Peyer's patch (tissue), 4 donors: ENCODE measurements at places on chromosomes 6 and 20.

DNA sequence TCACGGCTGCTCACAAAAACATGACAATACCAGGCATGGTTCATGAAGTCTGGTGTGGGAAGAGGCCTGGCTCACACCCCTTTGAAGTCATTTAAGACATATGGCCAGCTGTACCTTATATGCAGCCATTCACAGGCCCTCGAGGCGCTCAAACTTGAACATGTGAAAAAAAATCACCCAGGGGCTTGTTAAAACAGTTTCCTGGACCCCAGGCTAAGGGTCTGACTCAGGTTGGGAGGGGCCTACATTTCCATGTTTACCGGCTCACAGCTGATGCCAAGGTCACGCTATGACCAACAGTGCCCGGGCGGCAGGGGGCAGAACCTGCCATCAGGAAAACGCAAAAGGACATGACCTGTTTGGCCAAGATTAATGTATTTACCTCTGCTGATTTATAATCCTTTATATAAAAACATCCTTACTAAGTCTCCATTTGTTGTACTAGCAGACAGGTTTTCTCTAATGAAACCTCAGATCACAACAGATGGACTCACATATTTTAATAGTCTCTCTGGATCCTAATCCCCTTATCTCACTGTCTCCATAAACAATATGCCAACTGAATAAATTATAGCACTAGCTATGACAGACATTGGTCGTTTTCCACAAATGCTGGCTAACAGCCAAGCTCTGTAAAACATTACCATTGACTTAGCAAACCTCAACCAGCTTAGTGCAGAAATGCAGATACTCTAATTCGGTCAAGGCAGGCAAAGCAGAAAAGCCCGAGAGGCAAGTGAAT lies 19.9 kb downstream of the EZR start:
- peak; percentile 67 for DNase-seq

DNA sequence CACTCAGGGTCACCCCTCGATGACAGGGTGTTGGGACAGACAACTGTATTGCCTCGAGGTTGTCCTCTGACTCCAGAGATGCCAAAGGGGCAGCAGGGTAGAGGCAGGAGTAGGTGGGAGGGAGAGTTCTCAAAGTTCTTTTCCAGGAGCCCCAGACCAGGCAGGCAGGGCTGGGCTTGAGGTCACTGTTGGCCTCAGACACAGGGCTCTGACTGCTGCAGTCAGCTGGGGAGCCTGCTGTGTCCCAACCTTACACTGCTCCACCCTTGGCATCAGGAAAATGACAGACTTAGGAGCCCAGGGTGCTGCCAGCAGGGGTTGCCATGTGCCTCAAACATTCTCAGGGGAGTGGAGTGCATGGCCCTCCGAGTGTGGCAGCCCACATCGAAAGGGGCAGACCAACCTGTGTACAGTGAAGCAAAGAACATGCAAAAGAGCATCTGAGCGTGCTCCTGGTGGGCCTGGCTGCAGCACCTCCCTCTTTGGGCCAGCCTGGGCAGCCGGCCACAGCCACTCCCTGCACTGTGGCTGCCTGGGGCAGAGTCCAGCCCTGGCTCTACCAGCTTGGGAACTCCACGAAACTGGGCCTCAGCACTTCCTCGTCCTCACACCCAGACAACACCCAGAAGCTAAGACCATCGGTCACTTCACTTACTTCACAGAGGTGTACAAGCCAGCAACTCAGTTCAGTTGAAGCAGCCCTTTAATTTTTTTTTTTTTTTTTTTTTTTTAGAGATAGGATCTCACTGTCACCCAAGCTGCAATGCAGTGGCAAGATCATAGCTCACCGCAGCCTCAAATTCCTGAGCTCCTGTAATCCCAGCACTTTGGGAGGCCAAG lies 24.0 kb downstream of the C6orf132 start:
- DNase-seq, result peak; percentile 94

GRCh38 chr6:1832844-1833787 lies 223.4 kb downstream of the FOXC1 start:
- DNase-seq, result peak; percentile 68

DNA sequence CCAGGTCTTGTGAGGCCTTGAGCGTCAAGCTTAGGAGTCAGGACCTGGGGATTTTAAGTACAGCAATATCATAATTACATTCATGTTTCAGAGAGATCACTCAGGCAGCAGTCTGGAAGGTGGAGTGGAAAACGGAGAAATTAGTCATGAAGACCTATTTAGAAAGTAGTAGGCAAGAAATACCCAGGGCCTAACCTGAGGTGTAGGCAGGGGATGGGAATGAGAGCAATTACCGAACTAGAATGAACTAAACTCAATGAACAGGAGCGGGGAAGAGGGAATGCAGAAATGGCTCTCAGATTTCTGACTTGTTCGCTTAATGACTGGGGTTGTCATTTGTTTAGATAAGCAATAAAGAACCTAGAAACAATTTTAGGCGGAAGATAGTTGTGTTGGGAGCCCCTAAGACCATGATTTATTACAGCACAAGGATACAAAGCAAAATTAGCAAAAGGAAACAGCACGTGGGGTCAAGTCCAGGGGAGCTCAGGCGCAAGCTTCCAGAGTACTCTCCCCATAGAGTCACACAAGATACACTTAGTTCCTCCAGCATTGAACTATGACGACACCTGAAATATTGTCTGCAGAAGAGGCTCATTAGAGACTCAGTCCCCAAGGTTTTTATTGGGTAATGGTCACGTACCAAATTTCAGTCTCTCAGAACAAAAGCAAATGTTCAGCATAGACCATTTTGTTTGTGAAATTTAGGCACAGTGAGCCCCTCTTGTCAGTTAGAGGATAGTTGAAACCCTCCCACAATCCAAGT lies 178.8 kb upstream of the AKAP12 start:
- DNase-seq, result no peak

- DNase-seq, result no peak
Measured at GRCh38 chr20:24407151-24407550, 62.3 kb upstream of the SYNDIG1 start.

DNA sequence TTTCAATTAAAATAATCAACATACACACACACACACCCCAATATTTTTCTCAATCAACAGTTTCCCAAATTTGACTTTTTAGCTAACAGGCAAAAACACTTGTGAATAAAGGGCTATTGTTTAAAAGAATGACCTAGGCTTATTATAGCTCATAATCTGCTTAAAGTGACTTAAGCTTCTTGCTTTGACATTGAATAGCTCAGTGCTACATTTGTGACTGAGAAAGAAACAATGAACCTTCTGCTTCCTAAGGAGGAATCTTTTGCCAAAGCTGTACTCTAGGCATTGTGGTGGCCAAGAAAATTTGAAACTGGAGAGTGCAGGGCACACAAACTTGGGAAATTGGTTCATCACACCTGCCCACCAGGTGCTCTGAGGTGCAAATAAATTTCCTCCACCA lies 282.0 kb downstream of the SYNE1 start:
- no peak for DNase-seq

- no peak for DNase-seq
Measured at GRCh38 chr20:36493051-36493800, 48.1 kb upstream of the MYL9 start.

DNA sequence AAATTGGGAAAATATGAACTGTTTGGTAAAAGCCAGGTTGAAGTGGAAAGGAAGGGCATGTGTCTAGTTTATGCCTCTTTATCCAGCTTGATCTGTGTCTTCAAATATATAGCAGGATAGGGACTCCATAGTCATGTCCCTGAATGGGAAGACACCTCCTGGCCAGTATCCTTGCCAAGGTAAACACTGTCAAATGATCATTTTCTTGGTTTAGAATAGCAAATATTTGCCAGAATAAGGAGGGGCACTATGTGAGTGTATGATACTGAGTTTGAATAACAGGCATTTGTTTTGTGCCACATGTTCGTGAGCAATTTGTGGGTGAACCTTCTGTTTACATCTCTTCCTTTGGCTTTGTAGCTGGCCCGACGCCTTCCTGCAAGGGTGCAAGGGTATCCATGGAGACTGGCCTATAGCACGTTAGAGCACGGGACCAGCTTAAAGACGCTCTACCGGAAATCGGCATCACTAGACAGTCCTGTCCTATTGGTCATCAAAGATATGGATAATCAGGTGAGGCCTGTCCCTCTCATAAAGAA lies 34.2 kb upstream of the HINT3 start:
- no peak for DNase-seq

DNA sequence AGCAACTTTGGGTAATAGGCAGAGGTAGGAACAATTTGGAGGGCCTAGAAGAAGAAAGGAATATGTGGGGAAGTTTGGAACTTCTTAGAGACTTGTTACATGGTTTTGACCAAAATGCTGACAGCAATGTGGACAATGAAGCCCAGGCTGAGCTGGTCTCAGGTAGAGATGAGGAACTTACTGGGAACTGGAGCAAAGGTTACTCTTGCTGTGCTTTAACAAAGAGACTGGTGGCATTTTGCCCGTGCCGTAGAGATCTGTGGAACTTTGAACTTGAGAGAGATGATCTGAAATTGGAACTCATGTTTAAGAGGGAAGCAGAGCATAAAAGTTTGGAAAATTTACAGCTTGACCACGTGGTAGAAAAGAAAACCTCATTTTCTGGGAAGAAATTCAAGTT lies 28.3 kb upstream of the TMEM200A start:
- DNase-seq, result no peak

- DNase-seq, result peak; percentile 73
Measured at GRCh38 chr6:30955367-30956042, 14.7 kb downstream of the MUCL3 start.

DNA sequence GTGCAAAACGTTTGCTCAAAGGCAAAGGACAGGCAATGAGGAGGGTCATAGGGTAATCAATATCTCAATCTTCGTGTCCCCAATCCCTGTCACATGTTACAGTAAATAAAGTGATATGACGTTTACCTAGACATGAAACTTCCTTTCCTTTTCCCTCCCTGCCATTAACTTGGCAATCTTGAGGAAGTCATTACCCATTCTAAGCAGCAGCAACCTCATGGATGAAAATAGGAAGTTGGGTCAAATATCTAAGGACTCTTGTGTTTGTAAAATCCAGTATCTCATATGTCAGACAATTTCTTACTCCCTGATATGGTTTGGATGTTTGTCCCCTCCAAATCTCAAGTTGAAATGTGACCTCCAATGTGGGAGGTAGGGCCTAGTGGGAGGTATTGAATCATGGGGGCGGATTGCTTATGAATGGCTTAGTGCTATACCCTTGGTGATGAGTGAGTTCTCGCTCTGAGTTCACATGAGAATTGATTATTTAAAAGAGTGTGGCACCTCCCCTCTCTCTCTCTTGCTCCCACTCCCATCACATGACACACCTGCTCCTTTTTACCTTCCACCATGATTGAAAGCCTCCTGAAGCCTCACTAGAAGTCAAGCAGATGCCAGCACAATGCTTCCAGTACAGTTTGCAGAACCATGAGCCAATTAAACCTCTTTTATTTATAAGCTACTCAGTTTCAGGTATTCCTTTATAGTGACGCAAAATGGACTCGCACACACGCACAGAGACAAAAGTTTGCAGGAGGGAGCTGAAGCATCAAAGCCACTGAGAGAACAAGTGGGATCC lies 545.9 kb upstream of the JARID2 start:
- DNase-seq, result no peak

DNA sequence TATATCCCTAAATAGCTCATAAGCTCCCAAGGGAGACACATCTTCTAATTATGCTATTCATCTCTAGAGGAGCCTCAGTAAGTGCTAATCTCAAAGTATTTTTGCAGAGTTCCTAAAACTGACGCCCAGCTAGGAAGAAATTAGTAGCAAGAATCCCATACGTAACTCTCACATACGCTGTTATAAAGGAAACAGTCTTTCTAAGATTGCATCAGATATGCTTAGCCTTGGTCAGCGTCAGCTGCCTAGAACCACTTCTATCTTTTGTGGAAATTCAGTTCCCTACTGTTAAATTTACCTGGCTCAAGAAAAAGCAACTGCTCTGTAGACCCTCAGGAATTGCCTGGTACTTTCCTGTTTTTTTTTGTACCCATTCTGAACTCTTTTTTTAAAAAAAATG lies 13.6 kb downstream of the RIPOR2 start:
- no peak for DNase-seq
